ENCODE measurements at places on chromosomes 16 and 17.

GRCh38 chr17:18267927-18268711, 7.7 kb downstream of the MIEF2 start:
- no peak for DNase-seq

DNA sequence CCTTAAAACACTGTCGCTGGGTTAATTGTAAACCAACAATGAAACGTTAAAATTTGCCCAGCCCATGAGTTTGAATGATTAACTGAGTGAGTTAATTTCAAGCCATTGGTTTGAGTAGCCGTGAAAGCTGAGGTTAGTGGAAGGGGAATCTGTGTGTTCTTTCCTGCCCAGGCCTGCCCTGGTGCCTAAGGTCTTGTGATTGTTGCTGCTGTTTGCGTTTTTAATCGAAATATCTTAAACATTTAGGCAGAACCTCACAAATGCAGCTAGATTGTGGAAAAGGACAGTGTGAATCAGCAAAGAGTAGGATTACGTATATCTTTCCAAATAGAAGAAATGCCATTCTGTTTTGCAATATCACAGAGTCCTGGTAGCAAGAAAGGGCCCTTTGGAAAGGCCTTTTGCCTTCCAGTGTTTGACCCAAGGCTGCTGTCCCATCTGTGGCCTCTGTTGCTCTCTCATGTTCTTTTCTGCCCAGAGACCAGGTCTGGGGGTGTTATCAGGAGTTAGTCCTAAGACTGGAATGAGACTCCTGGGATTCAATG, 113.8 kb downstream of the MSI2 start:
- no peak for DNase-seq

- DNase-seq: no peak
Observed at GRCh38 chr17:75096082-75096625, 8.4 kb downstream of the SLC16A5 start.

GRCh38 chr16:84829168-84829965, 9.6 kb downstream of the CRISPLD2 start:
- no peak for DNase-seq

GRCh38 chr16:88010968-88011483, 59.8 kb downstream of the BANP start:
- no peak for DNase-seq

DNA sequence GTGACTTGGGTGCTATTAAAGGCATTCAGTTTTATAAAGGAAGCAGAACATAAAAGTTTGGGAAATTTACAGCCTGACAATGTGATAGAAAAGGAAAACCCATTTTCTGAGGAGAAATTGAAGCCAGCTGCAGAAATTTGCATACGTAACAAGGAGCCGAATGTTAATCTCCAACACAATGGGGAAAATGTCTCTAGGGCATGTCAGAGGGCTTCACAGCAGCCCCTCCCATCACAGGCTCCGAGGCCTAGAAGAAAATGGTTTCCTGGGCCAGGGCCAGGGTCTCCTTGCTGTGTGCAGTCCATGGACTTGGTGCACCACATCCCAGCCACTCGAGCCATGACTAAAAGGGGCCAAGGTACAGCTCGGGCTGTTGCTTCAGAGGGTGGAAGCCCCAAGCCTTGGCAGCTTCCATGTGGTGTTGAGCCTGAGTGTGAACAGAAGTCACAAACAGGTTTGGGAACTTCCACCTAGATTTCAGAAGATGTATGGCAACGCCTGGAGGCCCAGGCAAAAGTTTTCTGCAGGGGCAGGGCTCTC, 23.9 kb upstream of the TOM1L1 start:
- no peak for DNase-seq

DNA sequence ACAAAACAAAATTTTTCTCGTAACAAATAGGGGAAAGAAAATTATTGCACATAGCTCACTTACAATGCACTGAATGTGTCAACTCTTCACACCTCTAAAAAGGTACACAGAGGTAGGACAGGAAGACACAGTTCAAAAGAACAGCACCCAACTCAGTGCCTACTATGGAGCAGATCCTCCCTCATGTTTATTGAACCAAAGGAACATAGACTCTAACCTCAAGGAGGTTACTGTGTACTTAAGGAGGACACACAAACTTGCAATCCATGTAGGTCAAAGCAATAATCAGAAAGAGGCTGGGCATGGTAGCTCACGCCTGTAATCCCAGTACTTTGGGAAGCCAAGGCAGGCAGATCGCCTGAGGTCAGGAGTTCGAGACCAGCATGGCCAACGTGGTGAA, 50.3 kb downstream of the SLC39A11 start:
- no peak for DNase-seq

DNA sequence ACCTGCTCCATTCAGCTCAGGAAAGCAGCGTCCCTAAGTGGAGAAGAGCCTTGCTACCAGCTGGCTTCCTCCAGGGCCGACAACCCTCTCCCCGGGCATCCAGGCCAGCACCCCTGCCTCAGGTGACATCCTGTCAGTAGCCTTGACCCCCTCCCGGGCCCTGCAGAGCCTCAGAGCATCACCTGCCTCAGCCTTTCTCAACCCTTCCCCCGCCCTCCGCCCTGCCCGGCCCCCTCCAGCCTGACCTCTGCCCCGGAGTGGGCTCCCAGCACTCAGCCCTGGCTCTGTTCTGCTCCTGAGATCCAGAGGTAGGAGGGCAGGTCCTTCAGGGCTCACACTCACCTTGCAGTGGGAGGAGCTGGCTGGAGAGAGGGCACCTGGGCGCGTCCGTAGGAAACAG, 73.8 kb upstream of the METRNL start:
- DNase-seq: no peak

- no peak for DNase-seq
Observed at GRCh38 chr16:56753410-56753809, 23.5 kb downstream of the NUP93 start.

GRCh38 chr17:40303009-40303657, 5.8 kb upstream of the RARA start:
- DNase-seq: no peak

All from NCI-H2107 (cell line).